ENCODE measurements at places on chromosomes 2 and 18.

DNA sequence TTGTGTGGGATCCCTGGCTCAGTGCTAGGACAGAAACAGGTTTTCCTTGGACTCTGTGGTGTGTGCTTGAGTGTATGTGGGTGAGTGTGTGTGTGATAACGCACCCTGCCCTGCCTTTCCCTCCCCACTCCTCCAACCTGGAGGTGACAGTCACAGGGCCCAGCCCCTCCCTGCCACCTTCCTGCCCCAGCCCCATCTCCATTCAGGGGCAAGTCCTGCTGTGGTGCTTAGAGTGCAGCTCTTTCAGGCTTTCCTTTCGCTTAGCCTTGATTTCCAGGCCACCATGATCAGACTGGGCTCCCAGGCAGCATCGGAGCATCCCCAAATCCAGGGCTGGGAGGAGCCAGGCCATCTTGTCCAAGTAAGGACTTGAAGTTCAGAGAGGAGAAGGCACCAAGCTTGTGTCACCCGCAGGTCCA lies 185.2 kb downstream of the ZFP36L2 start:
- DNase-seq = no peak

DNA sequence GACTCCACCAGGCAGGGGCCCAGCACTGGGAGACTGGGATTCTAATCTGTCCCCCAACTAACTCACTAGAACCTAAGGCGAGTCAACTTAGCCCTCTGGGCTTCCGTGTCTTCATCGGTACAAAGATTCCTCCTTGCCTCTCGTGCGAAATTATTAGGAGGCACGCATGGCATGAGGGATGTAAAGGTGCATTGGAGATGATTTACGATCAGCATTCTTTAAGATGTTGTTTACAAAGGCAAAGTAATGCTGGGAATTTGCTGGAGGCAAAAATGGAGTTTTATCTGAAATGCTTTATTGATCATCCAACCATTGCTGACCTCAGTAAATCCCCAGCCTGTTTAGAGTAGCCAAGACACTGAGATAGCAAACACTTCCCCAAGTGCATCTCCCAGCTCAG lies 171.8 kb upstream of the KLHL29 start:
- DNase-seq = no peak

- no peak for DNase-seq
Measured at GRCh38 chr2:221343524-221343923, 228.6 kb downstream of the EPHA4 start.

DNA sequence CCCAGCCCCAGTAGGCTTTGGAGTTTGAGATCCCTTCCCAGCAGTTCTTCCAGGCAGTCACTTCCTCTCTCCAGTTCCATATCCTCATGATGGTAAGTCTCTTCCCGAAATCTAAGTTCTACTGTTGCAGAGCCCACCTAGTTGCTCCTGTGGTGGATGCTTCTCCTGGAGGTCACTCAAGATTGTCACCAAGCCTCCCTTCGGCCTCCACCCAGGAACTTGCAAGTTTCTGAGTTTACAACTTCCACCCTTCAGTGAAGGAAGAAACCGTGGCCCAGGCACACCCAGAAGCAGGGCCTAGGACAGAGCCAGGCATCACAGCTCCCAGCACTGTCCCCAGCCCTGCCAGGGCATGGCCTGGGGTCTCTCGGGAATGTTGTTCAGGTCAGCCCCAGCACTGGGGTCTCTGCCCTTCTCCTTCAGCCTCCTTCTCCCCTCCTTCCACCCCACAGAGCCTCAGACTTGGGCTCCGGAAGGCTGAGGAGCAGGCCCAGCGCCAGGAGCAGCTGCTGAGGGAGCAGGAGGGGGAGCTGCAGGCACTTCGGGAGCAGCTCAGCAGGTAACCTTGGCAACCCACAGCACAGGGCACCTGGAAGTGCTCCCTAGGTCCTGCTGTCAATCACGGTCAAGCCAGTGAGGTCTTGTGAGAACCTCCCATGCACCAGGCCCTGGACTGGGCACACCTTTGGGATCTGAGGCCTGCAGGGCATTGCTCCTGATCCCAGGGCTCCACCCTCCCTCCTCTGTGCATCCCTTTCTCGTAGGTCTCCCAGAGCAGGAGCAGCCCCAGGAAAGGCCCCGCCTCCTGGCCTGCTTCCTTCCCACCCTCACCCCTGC lies 7.1 kb downstream of the RUFY4 start:
- DNase-seq = no peak

- peak; percentile 8 for DNase-seq
Measured at GRCh38 chr2:36812196-36812595, 115.7 kb downstream of the VIT start.

GRCh38 chr18:55088000-55088401 lies 128.7 kb upstream of the CCDC68 start:
- DNase-seq = no peak

- DNase-seq = peak; percentile 92
Measured at GRCh38 chr2:238203973-238204683, 633 bp upstream of the ILKAP start.

DNA sequence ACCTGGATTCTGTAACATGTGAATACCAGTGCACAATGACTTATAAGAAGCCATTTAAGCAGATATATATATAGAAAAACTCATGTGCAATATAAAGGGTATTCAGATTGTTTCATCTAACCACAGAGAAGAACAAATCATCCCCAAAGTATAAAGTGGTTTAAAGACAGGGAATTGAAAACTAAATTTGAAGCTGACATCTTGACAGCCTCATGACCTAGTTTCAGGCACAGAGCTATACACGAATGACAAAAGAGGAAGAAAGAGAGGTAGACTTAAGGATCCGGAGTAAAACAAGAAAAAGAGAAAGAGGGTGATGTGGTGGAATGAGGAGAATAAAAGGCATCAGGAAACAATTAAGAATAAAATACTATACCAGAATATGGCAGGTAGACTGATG lies 194.5 kb downstream of the EPHA4 start:
- no peak for DNase-seq

DNA sequence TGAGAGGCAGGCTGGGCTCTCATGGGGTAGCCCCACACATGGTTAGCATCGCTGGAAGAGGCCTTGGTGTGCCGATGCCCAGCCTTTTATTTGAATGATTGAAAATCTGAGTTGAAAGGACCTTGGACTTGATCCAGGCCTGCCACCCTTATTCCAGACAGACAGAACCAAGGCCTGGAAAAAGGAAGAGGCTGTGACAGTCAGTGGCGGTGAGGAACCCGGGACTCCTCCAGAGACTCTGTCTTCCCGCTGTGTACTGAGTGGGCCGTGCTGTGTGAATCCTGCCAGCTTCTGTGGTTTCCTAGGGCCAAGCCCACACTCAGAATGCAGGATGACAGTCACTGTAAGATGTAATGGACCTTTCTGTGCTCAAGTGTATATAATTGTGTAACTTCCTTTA lies 218.5 kb downstream of the LDLRAD4 start:
- DNase-seq = peak; percentile 54

- DNase-seq = no peak
Measured at GRCh38 chr18:55422456-55423180, 165.4 kb downstream of the TCF4 start.

DNA sequence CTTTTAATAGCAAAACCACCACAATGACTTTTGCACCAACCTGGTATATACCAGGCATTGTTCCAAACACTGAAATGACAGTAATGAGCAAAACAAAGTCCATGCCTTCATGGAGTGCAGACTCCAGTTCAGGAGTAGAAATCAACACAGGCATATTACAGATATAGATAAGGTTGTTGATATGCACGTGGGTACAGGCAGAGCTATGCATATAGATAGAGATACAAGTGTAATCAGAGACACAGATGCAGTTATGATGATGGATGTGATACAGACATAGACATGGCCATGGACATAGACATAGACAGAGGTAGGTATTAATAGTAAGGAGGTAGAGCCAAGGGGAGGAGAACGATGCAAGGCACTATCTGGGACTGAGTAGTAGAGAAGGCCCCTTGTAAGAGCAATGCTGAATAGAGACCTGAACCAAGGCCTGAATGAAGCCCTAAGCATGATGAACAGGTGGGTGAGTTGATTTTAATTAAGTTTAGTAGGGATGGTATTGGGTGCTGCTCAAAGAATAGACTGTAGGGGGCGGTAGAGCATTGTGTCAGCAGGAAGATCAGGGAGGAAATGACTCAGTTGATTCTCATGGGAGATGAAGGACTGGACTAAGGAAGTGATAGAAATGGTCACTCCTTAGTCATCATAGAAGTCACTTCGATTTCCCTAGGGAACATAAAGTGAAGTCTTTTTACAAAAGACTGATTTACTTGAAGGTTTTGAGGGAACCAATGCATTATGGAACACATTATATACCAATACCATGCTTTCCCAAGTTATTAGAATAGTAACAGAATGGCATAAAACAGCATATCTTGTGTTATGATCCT lies 39.4 kb downstream of the CMPK2 start:
- DNase-seq = peak; percentile 91

DNA sequence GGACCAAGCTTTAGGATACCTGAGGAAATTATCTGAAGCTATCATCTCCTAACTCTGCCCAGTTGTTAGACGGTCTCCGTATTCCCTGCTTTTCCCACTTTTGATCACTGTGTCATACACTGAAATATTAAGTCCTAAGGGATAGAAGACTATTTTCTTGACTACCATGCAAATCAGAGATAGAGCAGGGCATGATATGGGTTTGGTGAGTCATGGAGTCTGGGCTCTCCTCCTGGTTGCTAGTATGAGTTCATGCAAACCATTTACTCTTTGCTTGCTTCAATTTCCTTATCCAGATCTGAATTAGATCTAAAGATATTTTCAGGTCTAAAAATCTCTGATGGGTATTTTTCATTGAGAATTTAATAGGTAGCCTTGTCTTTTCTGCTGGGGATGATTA lies 55.0 kb downstream of the EHBP1 start:
- no peak for DNase-seq

DNA sequence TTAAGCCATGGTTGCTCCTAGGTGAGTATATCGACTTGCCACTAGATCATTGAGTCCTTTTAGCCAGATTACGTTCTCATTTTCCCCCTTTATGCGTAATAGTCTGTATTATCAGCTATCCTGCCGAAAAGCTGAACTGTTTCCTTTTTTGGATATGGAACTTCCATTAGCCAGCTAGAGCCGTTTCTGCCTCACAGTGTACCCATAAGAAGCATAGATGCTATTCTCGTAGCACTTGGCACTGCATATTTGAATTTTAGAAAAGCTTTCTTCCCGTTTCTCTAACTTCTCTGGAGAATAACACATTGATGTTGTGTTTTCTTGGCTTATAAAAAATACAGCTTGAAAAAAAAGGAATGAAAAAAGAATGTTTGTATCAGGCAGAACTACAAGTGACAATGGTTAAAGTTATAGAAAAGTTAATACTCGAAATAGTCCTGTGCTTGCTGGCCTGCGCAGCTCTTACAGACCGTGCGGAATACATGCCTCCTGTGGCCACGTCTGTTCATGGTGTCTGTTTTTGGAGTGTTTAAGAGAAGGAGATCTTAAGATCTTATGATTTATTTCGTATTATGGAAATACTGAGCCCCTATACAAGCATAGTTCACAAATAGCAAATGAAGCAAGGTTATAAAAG lies 710 bp downstream of the DUSP19 start:
- DNase-seq = peak; percentile 54

GRCh38 chr2:8217468-8218030 lies 464.3 kb upstream of the ID2 start:
- no peak for DNase-seq

- DNase-seq = no peak
Measured at GRCh38 chr2:9264301-9264700, 57.7 kb downstream of the ASAP2 start.

GRCh38 chr2:68441179-68441993 lies 25.7 kb downstream of the FBXO48 start:
- peak; percentile 98 for DNase-seq

- DNase-seq = no peak
Measured at GRCh38 chr2:239966853-239967552, 58.1 kb downstream of the NDUFA10 start.

DNA sequence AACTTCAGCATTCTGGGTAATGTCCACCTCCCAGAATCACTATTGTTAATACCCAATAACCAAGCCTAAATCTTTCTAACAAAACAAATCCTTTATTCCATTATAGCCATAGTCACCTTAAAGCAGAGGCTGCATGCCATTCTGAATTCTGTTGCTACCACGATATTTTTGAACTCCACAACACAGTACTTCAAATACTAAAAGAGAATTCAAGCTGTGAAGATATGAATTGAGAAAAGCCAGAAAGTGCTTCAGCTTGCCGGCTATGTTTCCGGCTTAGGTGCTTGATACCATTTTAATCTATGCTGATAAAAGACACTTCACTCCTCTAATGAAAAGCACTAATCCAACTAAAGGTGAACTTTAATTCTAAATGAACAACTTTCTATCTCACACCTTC lies 41.3 kb downstream of the GAREM1 start:
- DNase-seq = no peak

DNA sequence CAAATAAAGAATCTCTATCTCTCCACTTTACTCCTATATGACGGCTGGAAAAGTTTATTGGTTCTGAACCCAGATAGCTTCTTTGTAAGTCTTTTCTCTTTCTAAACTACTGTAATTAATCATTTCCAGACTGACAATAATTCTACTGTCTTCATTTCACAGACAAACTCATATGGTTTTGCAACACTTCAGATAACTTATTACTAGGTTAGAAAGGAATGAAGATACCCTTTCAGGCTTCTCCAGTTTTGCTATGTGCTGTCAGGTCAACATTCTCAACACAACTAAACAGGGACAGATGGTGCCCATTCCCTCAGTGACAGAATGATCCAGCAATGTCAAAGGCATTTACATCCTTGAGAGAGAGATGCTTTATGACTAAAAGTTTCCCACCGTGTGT lies 198.5 kb upstream of the ITGA4 start:
- no peak for DNase-seq

DNA sequence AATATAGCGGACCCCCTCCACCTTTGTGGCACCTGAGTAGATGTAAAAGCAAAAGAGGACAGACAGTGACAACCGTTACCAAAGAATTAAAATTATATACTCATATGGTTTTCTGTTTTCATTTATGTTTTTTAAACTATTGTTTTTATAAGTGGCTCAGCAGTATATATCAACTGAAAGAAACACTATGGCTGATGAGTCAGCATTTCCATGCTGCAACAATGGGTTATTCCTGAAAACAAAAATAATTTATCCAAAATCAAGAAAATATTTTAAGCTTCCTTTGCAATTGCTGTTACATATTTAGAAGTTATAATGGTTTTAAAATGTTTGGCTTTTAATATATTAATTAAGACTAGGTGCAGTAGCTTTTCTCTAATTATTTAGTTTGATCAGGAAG lies 17.7 kb downstream of the MRPS9 start:
- peak; percentile 19 for DNase-seq

- no peak for DNase-seq
Measured at GRCh38 chr18:55018602-55019001, 59.3 kb upstream of the CCDC68 start.

- no peak for DNase-seq
Measured at GRCh38 chr18:56952026-56952425, 194.9 kb upstream of the BOD1L2 start.

- DNase-seq = no peak
Measured at GRCh38 chr2:145302451-145302850, 782.5 kb upstream of the ZEB2 start.

GRCh38 chr2:18005411-18005810 lies 126.9 kb downstream of the KCNS3 start:
- no peak for DNase-seq

GRCh38 chr2:13240061-13240460 lies 523.3 kb downstream of the TRIB2 start:
- DNase-seq = no peak

Measured in hematopoietic multipotent progenitor cell treated with erythropoietin and hydrocortisone succinate and interleukin-3 and kit ligand, for 4 days (in vitro differentiated cells).